Hepatocyte (in vitro differentiated cells): ENCODE measurements at places on chromosomes 1 and 21.

GRCh38 chr1:180233191-180234011 is 3.3 kb downstream of the LHX4 start:
- no peak for DNase-seq

GRCh38 chr1:193013707-193014106 is 45.5 kb downstream of the UCHL5 start:
- DNase-seq: no peak

DNA sequence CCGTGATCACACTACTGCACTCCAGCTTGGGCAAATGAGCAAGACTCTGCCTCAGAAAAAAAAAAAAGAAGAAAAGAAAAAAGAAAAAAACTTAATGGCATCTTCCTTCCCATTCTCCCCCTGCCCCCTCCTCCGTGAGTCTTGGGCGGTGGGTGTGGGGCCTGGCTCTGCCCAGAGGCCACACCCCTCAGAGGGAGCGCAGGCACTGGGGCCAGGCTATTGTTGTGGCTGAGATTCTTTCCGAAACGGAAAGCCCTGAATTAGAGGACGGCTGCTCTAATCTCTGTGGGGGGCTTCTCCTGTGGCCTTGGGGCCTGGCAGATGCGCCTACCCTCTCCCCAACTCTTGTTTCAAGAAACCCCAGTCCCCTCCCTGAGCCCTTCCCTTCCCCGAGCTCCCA is 4.1 kb upstream of the FAM110D start:
- no peak for DNase-seq

DNA sequence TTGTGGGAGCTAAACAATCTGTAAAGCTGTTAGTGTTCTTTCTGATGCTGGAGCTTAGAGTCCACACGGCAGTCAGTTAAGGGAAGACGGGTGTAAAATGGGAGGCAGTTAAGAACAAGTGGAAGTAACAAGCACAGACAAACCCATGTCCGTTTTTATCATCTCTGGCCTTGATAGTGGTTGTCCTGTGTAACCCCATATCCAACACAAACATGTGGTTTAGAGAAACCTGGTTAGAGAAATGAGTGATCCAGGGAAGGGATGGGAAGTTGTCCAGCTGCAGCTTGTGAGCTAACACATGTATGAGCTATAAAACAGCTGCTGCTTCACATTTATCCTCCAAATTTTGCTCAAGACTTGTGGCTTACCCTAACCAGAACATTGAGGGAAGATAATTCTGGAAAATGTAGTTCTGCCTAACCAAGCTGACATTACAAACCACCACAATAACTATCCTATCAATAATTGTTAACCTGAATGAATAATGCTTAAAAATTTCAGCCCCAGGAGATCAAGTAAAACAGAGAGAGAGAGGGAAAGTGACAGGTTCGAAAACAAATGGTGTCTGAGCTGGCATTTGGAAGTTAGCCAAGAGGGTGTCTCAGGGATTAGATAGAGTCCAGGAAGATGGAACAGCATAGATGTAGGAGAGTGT is 10.6 kb upstream of the C1orf162 start:
- no peak for DNase-seq

DNA sequence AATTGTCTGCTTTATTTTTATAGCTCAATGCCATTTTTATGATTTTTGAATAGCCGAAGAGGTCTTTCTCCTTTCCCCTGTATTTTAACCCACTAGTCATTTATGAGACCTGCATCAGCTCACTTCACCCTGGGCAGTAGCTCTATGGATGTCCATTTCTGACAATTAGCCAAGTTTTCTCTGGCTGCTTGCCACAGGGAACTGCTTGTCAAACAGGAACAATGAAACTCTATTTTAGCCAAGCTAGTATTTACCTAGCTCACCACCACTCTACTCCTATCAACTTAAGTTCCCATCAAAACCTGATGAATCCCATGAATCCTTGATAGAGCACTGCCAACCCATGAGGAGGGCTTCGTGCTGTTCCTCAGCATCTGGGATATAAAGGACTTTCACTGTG is 406.7 kb downstream of the RWDD3 start:
- peak; percentile 12 for DNase-seq

DNA sequence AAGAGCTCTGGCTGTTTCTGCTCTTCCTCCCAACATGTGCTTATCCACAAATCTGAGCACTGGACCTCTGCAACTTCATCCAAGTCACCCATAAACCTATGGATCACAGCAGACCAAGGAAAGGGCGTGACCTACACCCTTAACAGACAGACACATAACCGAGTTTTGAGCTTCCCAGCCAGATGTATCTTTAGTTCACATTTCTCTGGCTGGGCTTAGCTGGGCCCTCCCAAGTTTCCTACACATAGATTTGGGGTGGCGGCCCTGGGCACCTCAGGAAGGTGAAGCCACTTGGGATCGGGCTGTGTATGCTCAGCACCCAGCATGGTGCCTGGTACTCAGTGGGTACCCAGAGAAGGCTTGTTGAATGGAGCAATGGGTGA is 26.4 kb downstream of the FAAH start:
- DNase-seq: no peak

DNA sequence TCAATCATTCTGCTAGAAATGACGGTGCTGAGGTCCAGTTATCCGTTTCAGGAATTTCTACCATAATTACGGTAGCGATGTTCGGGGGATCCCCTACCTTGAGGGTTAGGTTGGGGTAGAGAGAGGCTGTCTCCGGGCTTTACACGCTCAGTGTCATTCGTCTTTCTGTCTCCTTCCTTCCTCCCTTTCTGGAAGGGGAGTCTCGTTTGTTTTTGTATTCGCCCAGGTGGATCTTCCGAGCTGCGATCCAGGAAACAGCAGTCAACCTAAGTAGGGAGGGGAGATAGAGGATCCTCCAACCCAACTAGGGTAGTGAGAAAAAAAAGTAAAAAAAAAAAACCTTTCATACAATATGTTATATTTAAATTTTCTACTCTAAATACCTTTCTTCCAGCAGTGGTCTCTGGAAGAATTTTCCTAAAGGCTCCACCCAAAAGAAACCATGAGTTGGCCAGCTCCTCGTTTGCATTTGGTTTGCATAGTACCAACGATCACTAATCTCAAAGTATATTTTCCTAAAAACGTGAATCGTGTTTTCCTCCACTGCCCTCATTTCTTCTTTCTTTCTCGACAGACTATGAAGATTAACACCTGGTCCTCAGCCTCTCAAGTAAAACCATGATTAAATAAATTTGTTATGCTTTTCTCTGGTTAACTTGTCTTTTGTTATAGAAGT is 611 bp upstream of the PIK3C2B start:
- DNase-seq: no peak

- DNase-seq: no peak
Observed at GRCh38 chr1:41365320-41365633, 4.0 kb downstream of the FOXO6 start.

- DNase-seq: peak; percentile 36
Observed at GRCh38 chr21:46226920-46227599, 1.5 kb downstream of the LSS start.

DNA sequence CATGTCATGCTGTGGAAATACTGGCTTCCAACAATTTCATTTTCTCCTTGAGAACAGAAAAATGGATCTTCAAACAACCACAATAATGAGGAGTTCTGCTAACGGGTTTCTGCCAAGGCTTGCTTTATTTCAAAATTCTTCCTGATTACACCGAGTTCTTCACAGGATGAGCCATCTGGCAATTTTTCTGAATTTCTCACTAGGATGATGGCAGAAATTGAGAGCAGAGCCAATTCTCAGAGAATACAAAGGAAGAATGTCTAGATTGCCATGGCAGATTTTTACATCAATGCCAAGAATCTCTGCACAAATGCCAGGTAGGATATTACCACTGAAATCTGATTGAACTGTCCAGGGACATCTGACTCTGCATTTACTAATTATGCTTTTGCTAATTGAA is 619.0 kb upstream of the CHRM3 start:
- DNase-seq: no peak

GRCh38 chr1:151710187-151710840 is 6.3 kb downstream of the CELF3 start:
- no peak for DNase-seq

GRCh38 chr1:25106976-25107642 is 125.2 kb downstream of the SYF2 start:
- no peak for DNase-seq

DNA sequence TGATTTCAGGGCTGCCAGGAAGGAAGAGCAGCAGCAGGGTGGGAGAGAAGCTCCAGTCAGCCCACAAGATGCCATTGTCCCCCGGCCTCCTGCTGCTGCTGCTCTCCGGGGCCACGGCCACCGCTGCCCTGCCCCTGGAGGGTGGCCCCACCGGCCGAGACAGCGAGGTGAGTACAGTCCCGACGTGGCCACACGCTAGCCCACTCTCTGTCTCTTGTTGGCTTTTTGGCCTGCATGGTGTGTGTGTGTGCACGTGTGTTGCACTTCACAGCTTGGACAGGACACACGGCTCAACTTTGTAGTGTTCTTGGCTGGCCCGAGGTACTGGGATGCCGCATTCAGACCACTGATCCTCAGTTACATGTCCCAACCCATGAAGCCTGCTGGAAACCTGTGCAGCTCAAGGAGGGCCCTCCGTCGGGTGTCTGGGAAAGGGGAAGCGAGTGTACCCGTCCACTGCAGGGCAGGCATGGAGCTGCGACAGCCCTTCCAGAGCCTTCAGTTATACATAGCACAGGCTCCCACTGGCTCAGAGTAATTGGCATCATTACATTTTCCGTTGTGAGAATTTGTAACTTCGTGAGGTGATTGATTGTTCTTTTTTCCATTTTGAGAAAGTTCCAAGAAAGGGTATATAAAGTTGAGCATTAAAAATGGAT is 454 bp downstream of the CORT start:
- no peak for DNase-seq
